ENCODE measurements at places on chromosomes 7 and 10. TPM values are rescaled to one million over a fixed set of nuclear protein-coding genes. Genes with fewer than 3 reads are reported as not detected.

- peak; percentile 64 for DNase-seq
Observed at GRCh38 chr10:35421553-35422178, 85.4 kb downstream of the CCNY start.

DNA sequence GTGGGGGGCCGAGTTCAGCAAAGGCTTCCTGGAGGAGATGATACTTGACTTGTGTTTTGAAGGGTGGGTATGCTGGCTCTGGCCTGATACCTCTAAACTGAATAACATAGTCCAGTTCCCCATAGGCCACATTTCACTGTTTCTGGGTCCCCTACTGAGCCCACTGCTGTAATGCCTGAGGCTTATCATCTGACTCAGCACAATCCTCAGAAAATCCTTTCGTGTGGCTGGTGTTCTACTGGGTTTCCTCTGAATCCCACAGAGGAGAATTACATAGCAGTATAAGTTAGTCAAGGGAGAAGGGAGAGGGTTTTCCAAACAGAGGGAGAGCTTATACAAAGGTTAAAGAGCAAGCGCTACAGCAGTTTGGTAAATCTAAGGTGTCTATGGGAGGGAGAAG, 2.8 kb upstream of the R3HCC1L start:
- DNase-seq: no peak

Gene GLI3
- 3.7 TPM for total RNA-seq

DNA sequence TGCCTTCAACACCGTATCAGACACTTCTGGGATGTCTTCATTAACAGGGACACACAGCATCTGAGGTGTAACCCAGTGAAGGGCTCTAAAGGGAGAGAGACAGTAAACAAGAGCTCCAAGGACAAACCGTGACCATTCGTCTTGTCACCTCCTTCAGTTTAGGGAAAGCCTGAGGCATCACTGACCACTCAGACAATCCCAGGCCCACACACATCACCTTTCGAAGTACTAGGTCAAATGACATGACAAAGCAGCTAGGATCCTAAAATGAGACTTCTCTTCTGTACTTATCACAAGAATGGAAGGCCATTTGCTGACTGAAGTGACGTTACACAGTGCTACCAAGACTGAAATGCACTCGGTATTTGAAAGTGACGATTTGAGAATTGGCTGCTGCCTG, 200.7 kb upstream of the KCTD7 start:
- no peak for DNase-seq

- DNase-seq: no peak
Observed at GRCh38 chr10:21264271-21264670, 261.2 kb downstream of the SKIDA1 start.

Gene METTL27
- 3.4 TPM for total RNA-seq

GRCh38 chr7:123054357-123055133, 59.0 kb upstream of the TAS2R16 start:
- no peak for DNase-seq

- no peak for DNase-seq
Observed at GRCh38 chr7:92736870-92737269, 99.5 kb downstream of the CDK6 start.

GRCh38 chr10:28769091-28769604, 91.8 kb downstream of the BAMBI start:
- no peak for DNase-seq

GRCh38 chr10:10977226-10977956, 40.3 kb upstream of the CELF2 start:
- no peak for DNase-seq

Gene SYT15B
- 0.05 TPM for total RNA-seq

- DNase-seq: no peak
Observed at GRCh38 chr10:110547139-110547761, 20.2 kb upstream of the SMC3 start.

DNA sequence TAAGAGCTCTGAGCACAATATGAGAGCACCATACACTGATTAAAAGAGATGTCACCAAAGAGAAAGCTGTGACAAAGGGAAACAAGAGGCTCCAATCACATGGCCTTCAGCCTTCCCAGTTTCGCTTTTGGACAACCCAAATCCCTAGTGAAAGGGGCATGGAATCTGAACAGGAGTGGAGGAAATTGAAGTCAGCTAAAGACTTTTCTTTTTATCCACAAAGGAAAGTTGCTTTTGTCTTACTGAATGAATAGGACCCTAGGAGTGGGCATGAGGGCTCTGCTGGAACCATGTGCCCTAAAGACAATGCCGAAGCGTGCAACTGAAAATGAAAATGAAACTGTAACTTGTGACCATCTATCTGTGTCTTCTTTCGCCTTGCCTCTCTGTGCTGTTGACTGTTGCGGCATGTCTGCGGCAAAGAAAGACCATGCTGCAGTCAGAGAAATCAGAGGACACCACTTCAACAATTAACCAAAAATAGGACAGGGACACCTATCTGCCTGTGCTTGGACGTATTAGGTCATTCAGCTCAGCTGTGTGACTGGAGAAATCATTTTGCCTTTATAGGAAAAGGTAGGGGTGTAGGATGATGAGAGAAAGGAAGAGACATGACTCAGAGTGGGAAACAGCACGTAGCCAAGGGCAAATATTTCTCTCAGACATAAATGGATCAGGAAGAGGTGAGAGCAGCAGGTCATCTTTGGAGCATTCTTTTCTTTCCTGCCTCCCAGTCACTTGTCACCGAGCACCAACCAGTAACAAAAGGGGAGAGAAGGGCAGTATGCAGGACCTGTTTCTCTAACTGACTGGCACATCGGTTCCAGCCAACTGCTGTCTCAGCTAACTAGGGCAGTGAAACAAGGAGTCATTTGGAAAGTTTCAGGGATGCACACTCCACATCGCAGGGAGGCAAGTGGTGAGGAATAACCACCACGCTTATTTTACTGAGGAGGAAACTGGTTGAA, 12.3 kb downstream of the CAV2 start:
- peak; percentile 96 for DNase-seq

Gene CYP2E1
- total RNA-seq: 1.1 TPM

DNA sequence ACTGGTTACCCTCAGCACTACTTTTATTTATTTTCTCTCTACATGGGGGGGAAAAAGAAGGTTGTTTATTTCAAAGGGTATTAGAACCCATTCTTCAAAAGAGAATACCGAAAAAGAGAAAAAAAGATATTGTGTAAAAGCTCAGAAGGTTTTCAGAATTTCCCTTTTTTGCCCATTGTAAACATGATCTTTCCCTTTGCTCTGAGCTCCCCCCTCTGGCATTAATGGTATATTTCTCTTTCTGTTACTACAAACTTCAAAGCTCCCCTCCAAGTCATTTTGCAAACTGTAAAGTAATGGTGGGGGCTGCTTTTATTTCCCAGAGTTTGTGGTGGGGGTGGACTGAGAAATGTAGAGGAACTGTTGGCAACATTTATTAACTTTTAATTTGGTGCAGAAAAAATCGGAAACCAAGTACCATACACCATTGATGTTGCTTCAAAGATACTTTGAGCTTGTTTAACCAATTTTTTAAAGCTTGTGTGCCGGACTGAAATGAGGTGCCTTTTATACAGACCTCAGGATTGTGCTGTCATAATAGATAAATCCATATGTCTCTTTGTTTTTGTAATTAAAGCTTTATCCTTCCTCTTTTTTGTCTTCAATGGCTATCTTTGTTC, 181.5 kb downstream of the EXOC4 start:
- DNase-seq: no peak

DNA sequence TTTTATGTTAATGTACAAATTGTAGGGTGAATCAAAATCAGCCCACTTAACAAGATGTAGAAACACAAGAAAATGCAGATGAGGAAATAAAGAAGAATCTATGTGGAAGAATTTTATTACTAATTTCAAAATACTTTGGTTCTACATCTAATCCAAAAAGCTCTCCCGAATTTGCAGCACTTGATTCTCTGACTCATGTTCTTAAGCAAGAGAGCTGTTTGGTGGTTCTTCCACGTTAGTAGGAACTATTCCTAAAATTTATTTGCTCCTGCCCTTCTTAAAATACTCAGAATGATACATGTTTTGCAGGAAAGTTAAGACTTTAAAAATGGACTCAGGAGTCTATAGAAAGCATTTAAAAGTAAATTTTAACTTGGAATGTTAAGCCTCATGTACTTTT, 91.8 kb downstream of the ZMYND11 start:
- no peak for DNase-seq

- no peak for DNase-seq
Observed at GRCh38 chr10:97690133-97690532, 3.1 kb upstream of the AVPI1 start.

Gene PHKG1
- total RNA-seq: 0.67 TPM

- no peak for DNase-seq
Observed at GRCh38 chr10:83897626-83898025, 241.7 kb upstream of the GHITM start.

DNA sequence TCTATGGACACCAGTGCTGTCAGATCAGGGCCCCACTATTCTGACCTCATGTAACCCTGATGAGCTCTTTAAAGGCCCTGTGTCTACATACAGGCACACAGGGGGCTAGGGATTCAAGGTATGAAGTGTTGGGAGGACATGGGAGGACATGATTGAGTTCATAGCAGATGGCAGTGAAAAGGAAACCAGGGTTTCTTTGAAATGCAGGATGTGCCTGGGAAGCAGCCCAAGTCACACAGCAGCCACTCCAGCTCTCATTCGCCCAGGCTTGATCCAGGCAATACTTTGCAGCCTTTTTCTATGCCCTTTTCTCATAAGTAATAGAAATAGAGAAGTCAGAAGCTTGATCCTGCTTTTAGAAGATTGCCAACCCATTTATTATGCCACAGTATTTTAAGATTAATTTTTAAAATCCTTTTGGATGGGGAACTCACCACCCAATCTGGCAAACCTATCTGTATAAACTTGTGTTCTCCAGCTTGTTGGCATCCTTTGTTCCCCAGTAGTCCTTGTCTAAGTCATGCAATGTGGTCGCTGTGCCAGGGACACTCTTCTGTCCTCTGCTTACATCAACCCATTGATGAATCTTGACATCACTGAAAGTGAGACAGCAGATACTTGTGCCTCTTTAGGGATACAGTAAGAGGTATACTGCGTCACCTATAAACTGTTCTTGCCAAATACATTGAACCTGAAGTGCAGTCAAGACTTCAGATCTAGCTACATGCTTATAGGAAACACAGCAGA, 95.0 kb downstream of the TAF3 start:
- no peak for DNase-seq

- no peak for DNase-seq
Observed at GRCh38 chr10:99976886-99977665, 32.7 kb downstream of the DNMBP start.

Gene CDNF
- 0.39 TPM for total RNA-seq

Gene SLC16A12
- not detected for total RNA-seq

All from Panc1 (cell line).